ENCODE measurements at places on chromosomes 5 and 9.
A peak's percentile ranks its signal among the peaks of the same experiment; 100 is the strongest.

DNA sequence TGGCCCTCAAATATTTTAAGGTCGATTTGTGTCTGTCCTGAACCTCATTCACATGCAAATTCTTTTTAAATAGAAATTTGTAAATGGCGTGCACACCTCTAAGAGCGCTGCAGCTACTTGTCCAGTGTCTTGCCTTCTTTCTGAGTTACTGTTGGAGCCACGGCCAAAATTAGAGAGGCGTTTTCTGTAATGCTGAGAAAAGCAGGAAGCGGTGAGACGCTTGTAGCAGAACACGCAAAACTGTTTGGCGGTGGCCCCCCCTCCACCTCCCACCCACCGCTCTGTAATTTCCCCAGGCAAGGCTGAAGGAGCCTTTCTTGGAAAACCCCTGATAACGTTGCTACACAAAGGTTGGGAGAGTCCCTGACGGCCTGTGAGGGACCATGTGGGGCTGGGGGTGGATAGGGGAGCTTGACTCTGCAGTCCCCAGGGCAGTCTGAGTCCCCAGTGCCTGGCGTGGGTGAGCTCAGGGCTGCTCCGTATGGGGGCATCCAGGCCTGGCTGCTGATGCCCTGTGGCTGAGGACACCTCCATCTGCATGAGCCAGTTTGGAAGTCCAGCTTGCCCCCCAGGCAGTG, 96.5 kb downstream of the GADD45G start:
- peak; percentile 57 for DNase-seq

GRCh38 chr5:166952048-166952447, 1339.4 kb upstream of the WWC1 start:
- no peak for DNase-seq

DNA sequence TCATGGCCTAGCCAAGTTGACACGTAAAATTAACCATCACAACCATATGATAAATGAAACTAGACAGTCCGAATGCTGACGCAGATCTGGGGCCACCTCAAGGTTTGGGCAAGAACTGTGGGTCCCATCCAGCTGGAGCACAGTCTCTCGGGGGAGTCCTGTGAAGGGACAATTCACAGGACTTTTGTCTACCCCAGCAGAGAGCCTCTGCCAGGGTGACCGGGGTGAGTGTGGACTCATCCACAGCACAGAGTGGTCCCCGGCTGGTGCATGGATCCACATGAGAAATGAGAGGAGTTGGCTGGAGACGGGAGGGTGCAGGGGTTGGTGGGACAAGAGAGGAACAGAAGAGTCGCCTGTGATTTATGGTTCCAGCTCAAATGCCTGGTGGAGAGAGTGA, 17.7 kb upstream of the MED10 start:
- DNase-seq = no peak

- DNase-seq = no peak
These were observed 28.6 kb downstream of the PSIP1 start for GRCh38 chr9:15482146-15482545.

DNA sequence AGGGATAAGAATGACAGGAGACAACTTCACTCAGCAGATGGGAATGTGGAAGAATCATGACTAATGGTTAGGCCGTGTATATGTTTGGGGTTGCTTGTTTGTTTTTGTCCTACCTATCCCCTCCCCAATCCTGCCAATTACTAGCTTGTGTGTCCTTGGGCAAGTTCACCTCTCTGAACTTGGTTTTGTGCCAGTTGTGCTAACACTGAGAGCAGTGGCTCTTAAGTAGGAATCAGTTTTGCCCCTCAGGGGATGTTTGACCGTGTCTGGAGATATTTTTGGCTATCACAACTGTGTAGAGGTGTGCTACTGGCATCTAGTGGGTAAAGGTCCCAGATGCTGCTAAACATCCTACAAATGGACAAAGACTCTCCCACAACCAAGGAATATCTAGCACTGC, 287.0 kb downstream of the DMRT2 start:
- DNase-seq = no peak

GRCh38 chr5:62007457-62007856, 298.5 kb upstream of the KIF2A start:
- DNase-seq = no peak

DNA sequence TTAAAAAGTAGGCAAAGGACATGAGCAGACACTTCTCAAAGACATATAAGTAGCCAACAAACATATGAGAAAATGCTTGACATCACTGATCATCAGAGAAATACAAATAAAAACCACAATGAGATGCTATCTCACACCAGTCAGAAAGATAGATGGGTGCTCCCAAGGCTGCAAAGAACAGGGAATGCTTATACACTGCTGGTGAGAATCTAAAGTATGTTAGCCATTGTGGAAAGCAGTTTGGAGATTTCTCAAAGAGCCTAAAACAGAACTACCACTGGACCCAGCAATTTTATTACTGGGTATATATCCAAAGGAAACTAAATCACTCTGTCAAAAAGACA, 154.2 kb downstream of the NDUFS4 start:
- DNase-seq = no peak

DNA sequence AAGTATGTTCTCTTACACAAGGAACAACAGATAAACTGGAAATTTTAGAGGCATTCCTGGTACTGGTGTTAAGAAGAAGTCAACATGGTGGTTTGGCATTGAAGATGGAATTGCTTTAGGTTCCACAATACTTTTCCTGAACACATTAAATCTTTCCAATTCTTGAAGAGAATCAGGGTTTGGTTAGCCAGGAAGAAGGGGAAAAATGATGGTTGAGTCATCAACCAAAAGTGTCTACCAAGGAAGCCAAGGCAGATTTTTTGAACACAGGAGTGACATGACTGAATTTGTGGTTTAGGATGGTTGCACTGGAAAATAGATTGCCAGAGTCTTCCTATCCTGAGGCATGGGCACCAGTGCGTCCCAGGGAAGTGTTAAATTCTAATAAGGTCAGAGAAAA, 433.4 kb downstream of the TMEM38B start:
- no peak for DNase-seq

DNA sequence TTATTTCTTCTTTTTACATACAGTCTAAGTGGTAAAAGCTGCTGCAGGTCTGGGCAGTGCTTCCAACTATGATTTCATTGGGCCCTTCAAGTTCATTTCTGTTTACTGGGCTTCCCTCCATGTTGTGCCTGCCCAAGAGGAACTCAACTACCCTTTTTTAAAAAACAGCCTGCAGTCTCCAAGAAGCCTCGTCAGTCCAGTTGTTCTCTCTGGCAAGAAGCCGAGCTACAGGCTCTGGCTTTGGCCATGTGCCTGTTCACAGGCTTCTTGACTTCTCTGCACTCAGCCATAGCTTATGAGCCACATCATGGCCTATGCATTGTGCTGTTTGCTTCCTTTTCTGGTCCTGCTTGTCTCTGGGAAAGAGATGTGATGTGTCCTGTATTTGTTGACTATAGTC, 119.7 kb upstream of the PJA2 start:
- no peak for DNase-seq

DNA sequence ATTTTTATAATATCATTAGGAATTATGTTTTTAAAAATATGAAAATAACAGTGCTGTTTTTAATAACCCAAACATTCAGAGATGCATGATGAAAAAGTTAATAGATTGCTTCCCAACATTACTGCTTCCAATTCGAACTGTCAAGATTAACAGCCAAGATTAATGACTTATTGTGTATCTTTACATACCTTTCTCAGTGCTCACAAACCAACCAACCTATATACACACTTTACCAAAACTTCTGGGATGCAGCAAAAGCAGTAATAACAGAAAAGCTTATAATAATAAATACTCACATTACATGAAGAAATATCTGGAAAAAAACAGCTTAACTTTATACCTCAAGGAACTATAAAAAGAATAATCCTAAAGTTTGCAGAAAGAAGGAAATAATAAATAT, 82.1 kb downstream of the TMEM232 start:
- DNase-seq = no peak

DNA sequence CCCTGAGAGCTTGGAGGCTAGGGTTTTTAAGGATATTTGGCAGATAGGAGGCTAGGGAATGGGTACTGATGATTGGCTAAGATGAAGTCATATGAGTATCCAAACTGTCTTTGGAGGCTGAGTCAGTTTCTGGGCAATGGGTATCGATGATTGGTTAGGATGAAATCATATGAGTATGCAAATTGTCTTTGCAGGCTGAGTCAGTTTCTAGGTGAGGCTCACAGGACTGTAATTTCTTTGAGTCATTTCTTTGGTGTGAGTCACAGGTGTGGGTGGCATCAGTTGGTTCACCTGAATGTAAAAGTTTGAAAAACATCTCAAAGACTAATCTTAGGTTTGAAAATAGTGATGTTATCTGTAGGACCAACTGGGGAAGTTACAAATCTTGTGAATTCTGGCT, 1068.0 kb downstream of the NR2F1-AS1 start:
- DNase-seq = no peak

GRCh38 chr5:122089096-122090013, 11.3 kb upstream of the LOX start:
- no peak for DNase-seq

DNA sequence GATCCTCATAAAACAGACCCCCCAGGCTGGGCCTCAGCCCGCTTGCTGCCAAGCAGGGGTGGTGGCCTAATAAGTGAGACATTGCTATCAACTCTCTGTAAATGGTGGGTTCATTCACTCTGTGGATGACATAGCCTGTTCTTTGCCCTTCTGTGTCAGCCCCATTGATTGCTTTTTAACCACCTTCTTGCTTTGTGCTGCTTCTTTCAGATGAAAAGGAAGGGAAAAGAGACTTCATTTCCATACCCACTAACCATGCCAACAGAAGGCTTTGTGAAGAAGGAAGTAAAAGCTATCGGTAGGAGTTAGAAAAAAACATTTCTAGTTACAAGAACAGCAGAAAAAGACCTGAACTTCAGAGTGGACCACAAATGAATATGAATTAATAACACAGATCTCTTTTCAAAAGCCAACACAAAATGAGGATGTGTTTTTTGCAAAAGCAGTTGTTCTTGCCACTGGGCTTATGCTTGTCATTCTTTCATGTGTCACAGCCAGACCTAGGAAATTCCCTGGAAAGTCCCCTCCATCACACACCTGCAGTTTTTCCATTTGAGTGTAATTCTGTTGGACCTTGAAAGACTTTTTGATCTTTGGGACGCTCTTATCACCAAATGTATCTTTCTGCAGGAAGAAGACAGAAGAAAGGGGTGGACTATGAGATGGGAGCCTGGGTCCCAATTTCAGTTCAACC, 507.7 kb downstream of the CCDC171 start:
- DNase-seq = no peak

GRCh38 chr5:141623186-141623585, 4.4 kb upstream of the DIAPH1 start:
- DNase-seq = no peak

- DNase-seq = no peak
These were observed 6.8 kb downstream of the MACROH2A1 start for GRCh38 chr5:135392256-135392655.

- no peak for DNase-seq
These were observed 63.3 kb downstream of the PRRC1 start for GRCh38 chr5:127580731-127581130.

GRCh38 chr9:135109650-135110049, 22.2 kb downstream of the OLFM1 start:
- DNase-seq = no peak

GRCh38 chr5:146820987-146821386, 57.6 kb downstream of the PPP2R2B start:
- DNase-seq = no peak

- no peak for DNase-seq
These were observed 1.5 kb downstream of the PLAA start for GRCh38 chr9:26945591-26945990.

- DNase-seq = no peak
These were observed 2.9 kb downstream of the SNX18 start for GRCh38 chr5:54520438-54520846.

DNA sequence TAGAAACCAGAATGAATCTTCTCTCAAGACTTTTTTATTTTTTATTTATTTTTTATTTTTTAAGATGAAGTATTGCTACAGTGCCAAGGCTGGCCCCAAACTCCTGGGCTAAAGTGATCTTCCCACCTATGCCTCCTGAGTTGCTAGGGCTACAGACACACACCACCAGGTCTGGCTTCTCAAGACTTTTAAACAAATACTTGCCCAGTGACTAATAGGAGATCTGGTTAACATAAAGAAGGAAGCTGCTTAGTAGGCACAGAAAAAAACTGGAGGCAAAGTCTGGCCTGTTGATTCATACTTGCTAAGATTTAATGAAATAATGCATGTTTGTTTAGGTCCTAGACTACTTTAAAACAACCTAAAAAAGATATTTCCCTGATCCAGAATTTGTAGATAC, 43.8 kb downstream of the SLC38A9 start:
- no peak for DNase-seq

DNA sequence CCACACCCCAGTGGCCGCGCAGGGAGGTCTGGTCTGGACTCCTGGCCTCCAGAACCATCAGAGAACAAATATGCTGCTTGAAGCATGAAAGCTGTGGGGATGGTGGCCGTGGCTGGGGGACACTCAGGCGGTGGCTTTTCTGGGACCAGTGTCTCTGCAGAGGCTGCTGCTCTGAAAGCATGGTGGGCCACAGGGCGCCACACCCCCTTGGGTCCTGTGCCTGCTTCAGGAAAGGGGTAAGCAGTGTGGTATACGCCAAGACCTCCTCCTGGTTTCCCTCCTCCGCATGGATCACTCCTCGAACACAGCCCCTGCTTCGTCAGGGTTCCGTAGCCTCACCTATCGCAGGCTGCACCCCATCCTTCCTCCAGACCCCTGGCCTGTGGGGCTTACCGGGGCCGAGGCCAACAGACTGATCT, 19.7 kb upstream of the TERT start:
- DNase-seq = no peak

GRCh38 chr5:112930082-112930344, 8.0 kb upstream of the REEP5 start:
- DNase-seq = no peak

- DNase-seq = no peak
These were observed 21.8 kb upstream of the RNF145 start for GRCh38 chr5:159231167-159231566.

GRCh38 chr5:75335486-75335885, 1.5 kb upstream of the HMGCR start:
- DNase-seq = no peak

DNA sequence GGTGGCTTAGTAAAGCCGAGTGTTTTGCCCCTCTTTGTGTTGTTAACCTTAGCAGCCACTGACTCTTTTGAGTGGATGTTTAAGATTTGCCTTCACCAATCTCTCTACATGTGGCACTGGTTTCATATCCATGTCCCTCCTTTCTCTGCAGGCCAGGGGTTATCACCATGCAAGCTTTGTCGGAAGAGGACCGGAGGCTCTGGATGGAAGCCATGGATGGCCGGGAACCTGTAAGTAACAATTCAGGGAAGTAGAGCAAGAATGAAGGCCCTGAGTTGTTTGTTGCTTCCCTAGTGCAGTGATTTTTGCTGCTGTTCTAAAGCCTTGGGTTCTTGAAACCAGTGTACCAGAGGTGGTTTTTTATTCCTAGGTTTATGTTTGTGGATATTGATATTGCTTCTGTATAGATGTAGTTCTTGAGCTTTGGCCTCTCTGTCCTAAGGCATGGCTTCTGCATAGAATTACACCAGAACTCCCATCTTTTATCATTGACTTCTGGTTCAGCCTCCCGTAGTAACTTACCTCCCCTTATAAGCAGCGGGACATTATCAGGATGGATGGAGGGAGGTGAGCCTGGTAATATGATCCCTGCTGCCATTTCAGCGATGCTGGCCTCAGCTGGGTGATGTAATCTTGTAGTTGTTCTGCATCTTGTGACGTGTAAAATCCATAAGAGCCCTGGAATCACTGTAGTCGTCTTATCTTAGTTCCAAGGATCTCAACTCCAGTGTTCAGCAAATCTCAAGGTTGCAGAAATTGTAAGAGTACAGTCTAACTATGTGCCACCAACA, 161.9 kb downstream of the ARHGAP26 start:
- DNase-seq = no peak

Measured in stimulated activated CD4-positive, alpha-beta T cell treated with anti-CD3 and anti-CD28 coated beads, Interleukin-12 subunit alpha, Interleukin-12 subunit beta, amount 100 ng/mL, for 24 hours (primary cell).